ENCODE measurements at places on chromosomes 1 and 21.

- DNase-seq: no peak
These were observed 83.8 kb downstream of the STUM start for GRCh38 chr1:226632169-226632879.

DNA sequence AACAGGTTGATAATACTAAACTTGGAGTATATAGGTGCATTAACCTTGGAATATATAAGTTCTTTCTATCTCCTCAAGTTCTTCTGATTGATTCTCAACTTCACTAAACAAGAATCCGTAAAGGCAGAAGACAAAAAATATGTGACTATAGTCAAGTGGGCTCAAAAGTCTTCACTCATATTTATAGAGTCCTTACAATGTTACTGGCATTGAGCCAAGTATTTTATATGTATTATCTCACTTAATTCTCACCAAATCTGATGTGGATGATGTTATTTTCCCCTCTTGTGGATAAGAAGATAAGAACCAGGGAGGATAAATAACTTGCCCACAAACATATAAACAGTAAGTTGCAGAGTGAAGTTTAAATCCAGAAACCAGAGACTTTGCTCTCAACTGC is 486.9 kb downstream of the LRRIQ3 start:
- no peak for DNase-seq

DNA sequence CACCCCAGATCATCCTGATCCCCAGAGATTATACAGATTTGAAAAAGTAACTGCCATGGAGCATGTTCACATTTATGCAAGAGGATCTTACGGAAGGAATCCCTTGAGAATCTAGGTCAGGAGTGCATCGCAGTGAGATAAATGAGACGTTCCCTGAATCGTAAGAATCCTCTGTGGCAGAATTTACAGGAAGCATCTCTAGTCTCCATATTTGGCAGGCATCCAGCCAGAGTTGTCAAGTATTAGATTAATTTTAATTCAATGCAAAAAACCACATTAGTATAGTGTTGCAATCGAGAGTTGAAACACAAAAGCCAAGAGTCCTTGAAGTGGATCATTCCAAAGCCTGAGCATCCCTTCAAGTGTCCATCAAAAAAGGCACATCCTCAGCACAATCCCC is 100.8 kb downstream of the RRAGC start:
- DNase-seq: no peak

- no peak for DNase-seq
These were observed 31.5 kb upstream of the TNR start for GRCh38 chr1:175774921-175775320.

DNA sequence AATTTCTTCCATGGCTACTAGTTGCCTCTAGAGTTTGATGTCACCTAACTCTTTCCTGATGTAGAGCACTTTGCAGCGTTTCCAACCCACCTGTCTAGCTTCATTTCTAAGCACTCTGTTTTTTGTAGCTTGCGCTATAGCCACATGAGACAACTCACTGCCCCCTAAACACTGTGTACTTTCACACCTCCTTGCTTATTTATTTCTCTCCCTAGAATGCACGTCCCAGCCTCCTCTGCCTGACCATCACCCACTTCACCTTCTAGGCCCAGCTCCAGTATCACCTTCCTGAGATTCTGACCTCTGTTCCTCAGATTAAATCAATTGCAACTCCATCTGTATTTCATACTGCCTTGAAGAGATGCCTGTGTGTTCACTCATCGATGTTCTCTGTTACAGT is 32.5 kb downstream of the MACF1 start:
- no peak for DNase-seq

- peak; percentile 69 for DNase-seq
These were observed 773 bp downstream of the IFNGR2 start for GRCh38 chr21:33403786-33404585.

DNA sequence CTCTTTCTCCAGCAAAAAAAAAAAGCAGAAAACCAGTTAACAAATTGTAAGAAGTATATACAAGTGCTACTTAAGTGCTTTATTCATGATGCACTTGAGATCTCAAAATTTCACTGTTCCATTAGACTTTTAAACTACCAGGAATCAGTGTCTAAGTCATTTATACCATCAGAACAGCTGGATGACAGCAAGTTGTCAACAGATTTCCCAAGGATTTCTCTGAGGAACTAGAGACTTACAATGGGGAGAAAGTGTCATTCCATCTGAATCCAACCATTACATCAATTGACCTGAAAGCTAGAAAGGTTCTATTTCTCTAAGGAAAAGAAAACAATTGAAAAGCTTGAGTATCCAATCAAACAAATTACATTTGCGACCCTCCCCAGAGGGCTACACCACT is 43.8 kb downstream of the USH2A start:
- DNase-seq: no peak

- DNase-seq: no peak
These were observed 914 bp downstream of the ZNF326 start for GRCh38 chr1:89995598-89996449.

- DNase-seq: no peak
These were observed 3.7 kb upstream of the SAMD11 start for GRCh38 chr1:920010-920409.

DNA sequence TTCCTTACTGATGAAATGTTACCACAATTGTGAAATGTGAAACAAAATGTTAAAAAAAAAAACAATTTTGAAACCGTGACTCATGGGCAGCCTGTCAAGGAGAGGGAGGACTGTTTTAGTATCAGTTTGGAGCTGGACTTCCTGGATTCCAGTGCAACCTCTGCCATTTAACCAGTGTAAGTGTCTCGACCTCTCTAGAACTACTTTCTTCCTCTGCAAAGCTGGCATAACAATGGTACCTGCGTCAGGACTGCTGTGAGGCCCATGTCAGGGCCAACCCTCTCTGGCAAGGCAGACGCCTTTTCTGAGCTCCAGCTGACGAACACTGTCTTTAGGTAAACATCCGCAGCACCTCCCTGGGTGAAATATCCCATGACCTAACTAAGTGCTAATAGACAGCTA is 20.9 kb downstream of the URB1 start:
- no peak for DNase-seq

- no peak for DNase-seq
These were observed 18.4 kb upstream of the COL6A2 start for GRCh38 chr21:46079352-46080170.

DNA sequence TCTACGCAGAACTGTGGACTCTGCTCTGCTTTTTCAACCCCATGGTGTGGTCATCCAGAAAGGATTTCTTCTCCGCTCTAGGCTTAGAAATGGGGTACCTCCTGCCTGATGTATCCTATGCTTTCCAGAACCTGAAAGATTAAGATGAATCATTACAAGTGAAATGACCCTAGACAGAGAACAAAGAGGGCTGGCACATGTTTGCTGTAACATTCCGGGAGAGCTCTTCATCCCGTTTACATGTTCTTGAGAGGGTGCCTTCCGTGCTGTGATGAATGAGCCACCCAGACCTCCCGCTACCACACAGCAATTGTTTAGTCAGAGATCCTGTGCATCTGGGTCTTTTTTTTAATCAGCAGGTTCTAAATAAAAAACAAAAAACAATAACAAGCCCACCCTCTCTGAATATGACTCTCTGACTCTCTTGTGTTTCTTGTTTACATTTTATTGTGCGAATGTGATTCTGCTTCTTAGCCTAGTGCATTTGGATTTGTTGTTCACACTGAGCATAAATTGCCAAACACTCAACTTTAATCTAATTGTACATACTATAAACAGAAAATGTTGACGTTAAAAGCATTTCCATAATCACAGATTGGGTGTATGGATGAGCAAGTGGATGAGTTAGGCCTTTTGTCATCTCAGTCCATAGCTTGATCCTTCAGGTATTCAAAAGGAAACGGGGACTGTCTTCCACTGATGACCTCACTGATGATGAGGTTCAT is 87.1 kb downstream of the GPR88 start:
- DNase-seq: no peak

- no peak for DNase-seq
These were observed 472.9 kb upstream of the RUNX1 start for GRCh38 chr21:35521852-35522505.

All from HEK293T (cell line).